ENCODE measurements at places on chromosomes 3 and 15.

DNA sequence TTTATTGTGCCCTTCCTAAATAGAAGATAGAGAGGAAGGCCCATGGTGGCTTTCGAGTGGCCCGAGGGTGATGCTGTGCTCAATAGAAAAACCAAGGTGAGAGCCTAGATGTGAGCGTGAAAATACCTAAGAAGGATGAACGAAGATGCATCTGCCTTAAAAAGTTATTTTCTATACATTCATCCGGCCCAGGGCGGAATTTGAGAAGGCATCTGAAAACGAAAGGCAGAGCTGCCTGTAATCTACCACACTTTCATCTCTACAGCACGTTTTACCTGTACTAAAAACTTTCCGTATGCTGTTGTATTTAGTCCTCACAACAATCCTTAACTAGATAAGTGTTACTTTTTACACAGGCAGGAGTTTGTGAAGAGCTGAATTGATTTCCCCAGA lies 1.4 kb downstream of the DUT start:
- no peak for DNase-seq

- peak; percentile 21 for DNase-seq
Observed at GRCh38 chr15:20341901-20342600, 199.5 kb downstream of the GOLGA6L6 start.

DNA sequence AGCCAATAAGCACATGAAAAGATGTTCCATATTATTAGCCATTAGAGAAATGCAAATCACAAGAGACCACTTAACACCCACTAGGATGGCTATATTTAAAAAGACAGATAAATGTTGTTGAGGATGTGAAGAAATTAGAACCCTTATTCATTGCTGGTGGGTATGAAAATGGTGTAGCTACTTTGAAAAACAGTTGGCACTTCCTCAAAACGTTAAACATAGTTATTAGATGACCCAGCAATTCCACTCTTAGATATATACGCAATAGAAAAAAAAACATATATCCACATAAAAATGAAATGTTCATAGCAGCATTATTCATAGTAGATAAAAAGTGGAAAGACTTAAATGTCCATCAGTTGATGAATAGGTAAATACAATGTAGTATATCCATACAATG lies 47.1 kb upstream of the TERB2 start:
- no peak for DNase-seq

DNA sequence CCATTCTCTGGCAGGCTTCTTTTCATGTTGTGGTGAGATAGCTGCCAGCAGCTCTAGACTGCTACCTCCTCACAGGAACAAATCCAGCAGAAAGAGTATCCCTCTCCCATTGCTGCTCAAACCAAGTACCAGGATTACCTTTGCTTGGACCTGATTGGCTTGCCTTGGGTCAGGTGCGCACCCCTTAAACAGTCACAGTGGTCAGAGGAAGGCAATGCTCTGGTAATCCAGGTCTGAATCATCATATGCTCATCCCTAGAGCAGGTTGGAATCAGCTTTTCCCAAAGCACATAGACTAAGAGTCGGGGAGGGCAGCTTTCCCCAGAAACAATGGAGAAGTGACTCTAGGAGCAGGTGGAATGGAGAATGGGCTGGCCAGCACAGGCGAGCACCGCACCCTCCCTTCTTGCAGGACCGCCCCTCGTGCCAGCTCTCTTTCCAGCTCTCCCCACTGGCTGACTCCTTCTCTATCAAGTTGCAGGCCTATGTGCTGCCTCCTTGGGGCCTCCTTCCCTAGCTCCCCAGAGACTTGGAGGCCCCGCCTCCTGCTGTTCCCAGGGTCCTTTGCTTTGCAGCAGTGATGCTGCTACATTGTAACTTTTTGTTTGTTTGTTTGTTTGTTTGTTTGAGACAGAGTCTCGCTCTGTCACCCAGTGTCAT lies 29.9 kb upstream of the ADPGK start:
- DNase-seq: no peak

- peak; percentile 61 for DNase-seq
Observed at GRCh38 chr3:40057077-40057476, 247.7 kb downstream of the MYRIP start.

GRCh38 chr3:64916192-64916798 lies 228.5 kb upstream of the ADAMTS9 start:
- DNase-seq: no peak

- no peak for DNase-seq
Observed at GRCh38 chr3:62379321-62379798, 6.0 kb upstream of the FEZF2 start.

DNA sequence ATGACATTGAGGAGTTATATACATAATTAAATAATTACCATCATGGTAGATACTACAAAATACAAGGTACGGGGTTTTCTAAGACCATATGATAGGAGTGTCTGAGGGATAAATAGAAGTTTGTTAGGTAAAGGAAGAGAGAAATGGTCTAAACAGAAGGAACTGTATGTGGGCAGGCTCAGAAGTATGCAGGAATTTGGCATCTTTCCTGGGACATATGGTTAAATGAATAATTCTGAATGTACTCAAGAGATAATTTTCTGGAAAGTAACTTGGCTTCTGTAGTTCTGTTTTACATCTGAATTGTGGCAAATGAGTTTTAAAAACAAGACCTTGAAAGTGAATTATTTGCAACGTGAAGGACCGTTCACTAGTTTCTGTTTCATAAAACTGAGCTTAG lies 17.5 kb downstream of the LMCD1 start:
- DNase-seq: peak; percentile 82

GRCh38 chr15:62407962-62408361 lies 242.9 kb upstream of the C2CD4B start:
- no peak for DNase-seq

GRCh38 chr3:133833267-133833666 lies 27.7 kb downstream of the SRPRB start:
- DNase-seq: no peak

DNA sequence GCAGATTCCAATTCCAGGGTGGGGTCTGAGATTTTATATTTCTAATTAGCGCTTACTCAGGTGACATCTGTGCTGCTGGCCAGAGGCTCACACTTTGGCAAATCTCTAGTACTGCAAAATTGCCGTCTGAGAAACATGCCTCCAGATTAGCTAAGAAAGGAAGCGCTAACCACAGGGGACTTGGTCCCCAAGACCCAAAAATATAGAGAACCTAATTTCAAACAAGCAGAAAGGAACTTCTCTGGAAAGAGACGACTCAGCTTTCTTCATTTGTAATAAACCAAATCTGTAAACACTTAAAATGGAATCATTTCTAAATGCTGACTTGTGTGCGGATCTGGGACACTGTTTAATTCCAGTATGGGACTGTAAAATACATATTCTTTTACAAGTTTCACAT lies 55.7 kb downstream of the B3GNT5 start:
- no peak for DNase-seq

DNA sequence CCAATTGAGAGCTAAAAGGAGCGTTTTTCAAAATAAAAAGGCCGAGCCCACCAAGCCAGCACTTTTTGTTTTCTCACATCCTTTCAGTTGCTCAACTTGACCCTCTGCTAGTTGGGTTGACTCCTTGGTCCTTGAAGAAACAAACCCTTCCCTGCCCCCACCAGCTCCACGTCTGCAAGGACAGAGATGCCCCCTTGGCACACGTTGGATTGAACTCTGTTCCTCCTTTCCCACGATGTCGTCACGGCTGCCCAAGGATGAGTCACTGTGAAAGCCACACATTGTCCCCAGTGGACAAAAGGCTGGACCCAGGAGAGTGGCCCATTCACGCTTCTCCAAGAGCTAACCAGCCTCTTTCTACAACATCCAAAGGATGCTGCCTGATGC lies 43.0 kb upstream of the SPATA12 start:
- no peak for DNase-seq

DNA sequence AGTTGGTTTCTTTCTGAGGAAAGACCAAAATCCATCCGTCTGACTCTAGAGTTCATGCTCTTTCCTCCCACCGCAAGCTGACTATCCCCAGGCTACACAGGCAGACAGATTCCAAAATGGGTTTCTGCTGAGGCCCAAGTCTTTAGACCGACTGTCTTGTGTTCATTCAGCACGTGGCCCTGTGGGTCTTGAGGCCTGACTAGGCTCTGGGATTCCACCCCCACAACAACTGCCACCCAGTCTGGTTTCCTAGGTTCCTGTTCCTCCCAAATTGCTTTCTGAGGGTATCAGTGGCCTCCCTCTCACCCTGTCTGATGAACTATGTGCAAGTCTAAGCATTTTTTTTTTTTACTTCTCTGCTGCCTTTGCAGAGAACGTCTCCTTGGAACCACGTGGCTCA lies 67.7 kb downstream of the CYP19A1 start:
- no peak for DNase-seq

DNA sequence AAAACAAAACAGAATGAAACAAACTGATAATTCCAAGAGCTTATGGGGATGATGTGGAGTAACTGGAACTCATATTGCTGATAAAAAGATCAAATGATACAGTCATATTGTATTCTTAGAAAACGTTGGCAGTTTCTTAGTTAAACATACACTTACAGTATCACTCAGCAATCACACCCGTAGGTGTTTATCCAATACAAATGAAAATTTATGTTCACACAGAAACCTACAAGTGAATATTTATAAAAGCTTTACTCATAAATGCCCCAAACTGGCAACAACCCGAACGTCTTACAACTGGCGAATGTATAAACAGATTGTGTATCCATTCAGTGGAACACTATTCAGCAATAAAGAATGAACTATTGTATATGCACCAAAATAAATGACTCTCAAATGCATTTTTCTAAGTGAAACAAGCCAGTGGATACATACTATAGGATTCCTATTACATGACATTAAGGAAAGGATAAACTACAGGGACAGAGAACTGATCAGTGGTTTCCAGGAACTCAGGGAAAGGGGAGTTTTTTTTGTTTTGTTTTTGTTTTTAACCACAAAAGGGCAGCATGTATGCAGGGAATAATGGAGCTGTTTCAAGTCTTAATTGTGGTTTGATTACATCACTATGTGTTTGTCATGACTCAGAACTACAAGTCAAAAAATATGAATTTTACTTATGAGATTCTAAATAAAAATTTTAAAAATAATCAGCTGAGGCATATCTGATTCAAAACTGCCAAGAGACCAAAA lies 71.8 kb upstream of the NDUFB4 start:
- peak; percentile 71 for DNase-seq

- no peak for DNase-seq
Observed at GRCh38 chr3:33419948-33420347, 20.3 kb downstream of the UBP1 start.

GRCh38 chr15:90009301-90010022 lies 8.3 kb downstream of the ZNF710 start:
- no peak for DNase-seq

- DNase-seq: no peak
Observed at GRCh38 chr15:82106679-82107078, 60.9 kb upstream of the MEX3B start.

- no peak for DNase-seq
Observed at GRCh38 chr3:187996609-187997008, 157.3 kb upstream of the LPP start.

DNA sequence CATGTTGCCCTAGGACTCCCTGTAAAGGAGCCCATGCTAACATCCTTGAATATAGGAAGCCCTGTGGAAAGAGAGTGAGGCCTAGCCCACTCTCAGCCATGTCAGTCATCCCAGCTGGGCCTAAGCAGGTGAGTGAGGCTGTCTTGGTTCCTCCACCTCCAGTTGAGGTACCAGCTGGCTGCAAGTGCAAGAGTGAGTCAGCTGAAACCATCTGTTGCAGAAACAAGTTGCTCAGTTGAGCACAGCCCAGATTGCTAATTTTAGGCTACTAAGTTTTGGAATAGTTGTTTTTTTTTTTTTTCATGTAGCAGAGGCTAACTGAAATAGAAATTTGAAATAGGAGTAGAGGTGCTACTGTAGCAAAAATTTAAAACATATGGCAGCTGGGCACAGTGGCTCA lies 43.7 kb upstream of the ADPGK start:
- DNase-seq: peak; percentile 29

DNA sequence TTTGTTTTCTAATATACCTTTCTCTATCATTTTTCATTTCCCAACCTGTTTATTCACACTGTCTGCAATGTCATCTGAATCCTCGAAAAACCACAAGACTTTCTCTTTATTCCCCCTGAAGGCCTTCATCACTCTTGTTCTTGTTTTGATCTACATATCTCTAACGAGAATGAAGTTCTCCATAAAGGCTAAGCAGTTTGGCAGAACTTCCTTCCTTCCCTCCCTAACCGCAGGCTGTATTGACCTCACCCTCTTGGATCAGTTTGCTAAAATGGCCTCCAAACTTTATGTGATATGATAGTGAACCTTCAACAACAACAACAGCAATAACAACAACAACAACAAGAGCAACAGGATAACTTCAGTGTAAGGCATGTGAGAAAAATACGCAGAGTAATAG lies 392.8 kb downstream of the TIGIT start:
- DNase-seq: peak; percentile 37

- no peak for DNase-seq
Observed at GRCh38 chr15:91882858-91883586, 29.5 kb downstream of the SLCO3A1 start.

DNA sequence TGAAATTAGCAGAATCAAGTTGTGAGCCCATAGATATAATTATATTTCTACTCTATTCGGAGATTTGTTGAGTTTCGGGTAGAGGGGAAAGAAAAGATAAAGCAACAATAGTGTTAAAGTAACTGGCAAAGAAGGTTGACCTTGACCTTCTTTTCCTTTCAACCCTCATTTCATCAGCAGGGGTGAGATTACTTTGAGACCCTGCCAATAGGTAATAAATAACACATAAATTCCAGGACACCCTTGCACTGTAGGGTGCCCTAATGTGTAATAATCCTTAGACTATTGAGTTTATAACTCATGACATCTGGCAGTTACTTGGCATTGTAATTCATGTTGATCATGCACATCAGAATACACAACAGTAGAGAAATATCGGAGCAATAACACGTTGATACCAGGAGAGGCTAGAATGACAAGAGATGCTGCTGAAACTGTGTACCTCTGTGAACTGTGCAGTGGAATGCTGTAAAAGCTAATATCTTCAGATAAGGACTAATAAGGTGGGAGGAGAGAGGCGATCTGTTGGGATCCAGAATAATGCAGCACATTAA lies 426.7 kb downstream of the ROBO2 start:
- DNase-seq: no peak

DNA sequence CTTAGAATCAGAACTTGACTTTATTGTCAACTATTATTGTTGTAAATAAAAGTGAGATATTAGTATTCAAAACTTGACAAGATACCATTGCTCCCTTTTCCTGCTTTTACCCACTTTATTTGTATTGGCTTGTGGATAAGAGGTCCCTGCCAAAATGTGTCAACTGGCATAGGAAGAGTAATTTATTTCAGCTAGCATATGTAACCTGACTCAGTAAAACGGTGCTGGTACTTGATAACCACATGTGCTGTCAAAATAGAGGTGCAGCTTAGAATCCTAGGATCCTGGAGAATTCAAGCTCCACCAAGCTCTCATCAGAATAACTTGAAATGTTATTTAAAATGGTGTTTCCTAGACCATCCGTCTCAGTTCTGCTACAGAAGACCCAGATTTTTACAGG lies 90.2 kb upstream of the TGFBR2 start:
- DNase-seq: no peak

- DNase-seq: peak; percentile 22
Observed at GRCh38 chr3:69085168-69085832, 563 bp downstream of the ARL6IP5 start.

GRCh38 chr15:26146202-26146601 lies 283.1 kb upstream of the ATP10A start:
- DNase-seq: no peak

All from AG10803 (cell line).